Naive thymus-derived CD8-positive, alpha-beta T cell (primary cell): ENCODE measurements at places on chromosomes 2 and 18. TPM values are rescaled to one million over a fixed set of nuclear protein-coding genes. Genes with fewer than 3 reads are reported as not detected.

Gene RAB6D
- polyA plus RNA-seq, result not detected

Gene LBX2
- polyA plus RNA-seq, result not detected

Gene DOK6
- 0.02 TPM for polyA plus RNA-seq

Gene NT5C1B
- 1.1 TPM for polyA plus RNA-seq

Gene MDH1B
- polyA plus RNA-seq, result 0.52 TPM
